ENCODE measurements at places on chromosomes 5 and 9.

DNA sequence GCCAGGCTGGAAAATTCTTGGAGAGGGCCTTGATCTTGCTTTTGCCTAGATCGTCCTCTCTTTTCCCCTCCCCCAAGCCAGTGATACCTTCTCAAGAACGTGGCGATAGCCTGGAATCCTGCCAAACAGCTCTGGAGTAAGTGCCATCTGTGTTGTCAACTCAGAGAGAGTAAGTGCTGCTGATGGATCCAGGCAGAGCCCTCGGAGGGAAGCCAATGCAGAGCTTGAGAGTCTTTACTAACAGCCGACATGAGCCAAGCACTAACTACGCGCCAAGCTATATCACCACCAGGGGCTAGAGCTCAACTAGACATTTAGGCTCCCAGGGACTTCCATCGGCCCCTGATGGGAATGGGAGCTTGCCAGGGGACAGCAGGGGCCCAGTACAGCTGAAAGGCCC, 17.6 kb downstream of the RAPGEF1 start:
- no peak for DNase-seq

DNA sequence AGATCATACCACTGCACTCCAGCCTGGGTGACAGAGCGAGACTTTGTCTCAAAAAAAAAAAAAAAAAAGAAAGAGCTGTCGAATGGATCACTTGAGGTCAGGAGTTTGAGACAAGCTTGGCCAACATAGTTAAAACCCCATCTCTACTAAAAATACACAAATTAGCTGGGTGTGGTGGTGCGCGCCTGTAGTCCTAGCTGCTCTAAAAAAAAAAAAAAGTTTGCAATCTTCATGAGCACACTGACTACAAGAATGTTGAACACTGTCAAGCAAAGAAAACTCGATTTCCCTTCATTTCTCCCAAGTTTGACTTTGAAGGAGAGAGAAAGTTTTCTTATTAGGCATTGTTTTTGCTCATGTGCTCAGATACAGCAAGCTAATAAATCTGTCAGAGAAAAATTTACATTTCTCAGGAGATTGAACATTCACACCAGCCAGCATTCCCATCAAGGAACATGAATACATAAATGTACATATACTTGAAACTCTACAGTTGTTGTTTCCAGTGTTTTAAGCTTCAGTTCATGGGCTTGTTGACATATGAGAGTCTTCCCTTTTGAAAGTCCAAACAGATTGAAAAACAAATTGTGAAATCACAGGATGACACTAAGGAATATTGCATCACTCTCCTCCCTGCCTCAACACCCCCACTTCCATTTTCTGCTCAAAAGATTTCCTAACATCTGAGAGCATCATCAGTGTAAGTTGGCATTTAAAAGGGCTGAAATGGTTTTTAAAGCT, 81.8 kb downstream of the ARRDC3 start:
- DNase-seq: no peak

GRCh38 chr9:85016384-85017006, 347.0 kb downstream of the NTRK2 start:
- no peak for DNase-seq

GRCh38 chr9:96047741-96048103, 172.2 kb downstream of the ERCC6L2 start:
- DNase-seq: no peak

DNA sequence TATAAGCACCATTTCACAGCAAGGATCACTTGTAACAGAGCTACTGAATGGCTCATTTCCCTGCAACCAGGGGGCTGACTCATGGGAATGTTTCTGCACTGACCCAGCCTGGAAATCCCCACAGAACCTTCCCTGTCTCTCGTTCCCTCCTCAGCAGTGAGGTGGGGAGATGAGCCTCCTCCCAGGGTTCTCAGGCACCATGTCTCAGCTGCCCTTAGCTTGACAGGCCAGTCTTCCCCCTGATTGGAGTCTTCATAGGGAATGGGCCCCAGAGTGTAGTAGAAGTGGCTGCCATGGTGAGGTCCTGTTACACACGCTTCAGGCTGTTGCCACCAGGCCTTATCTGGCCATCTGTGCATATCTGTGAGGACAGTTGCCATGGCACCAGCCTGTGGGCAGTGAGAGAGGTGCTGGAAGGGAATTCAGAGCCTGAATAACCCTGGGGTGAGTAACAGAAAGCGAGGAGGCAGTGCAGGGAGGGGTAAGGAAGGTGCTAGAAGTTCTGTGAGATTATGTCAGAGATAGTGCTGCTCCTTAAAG, 324.4 kb downstream of the ENC1 start:
- DNase-seq: no peak

- no peak for DNase-seq
Observed at GRCh38 chr9:121277518-121278295, 9.7 kb downstream of the GSN start.

GRCh38 chr9:131287359-131287758, 2.2 kb upstream of the PLPP7 start:
- no peak for DNase-seq

- no peak for DNase-seq
Observed at GRCh38 chr5:38434966-38435705, 121.3 kb downstream of the LIFR start.

DNA sequence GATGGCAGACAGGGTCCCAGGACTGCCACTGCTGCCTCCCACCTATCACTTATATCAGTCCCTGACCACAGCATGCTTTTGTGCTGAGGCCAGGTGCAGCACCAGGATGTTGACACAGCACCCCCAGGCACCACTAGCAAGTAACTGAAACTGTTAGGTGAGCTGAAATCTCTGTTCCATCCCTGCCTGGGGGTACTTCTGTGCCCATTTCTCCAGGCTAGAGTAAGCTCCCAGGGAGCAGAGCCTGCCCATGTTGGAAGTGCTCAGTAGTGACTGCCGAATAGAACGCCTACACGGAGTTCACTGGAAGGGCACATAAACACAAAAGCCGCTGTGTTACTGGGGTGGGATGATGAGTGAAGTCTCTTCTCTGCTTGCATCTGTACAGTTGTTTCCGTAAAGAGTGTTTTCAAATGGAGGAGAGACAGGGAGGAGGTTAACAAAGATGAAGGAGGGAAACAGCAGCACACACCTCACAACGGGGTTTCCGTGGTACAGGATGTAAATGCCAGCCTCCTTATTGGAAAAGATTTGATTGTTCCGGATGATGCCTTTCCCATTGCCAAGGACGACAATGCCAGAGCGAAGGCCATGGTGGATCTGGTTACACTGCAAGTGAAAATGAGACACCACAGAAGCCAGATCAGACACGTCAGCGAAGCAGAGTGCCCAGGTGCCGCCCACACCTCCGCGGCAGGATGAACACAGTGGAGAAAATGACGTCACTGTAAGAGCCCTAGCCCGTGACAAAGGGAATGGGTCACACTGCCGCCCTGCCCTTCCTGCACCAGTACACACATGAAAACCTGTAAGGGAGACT, 43.1 kb downstream of the POLR1E start:
- no peak for DNase-seq

DNA sequence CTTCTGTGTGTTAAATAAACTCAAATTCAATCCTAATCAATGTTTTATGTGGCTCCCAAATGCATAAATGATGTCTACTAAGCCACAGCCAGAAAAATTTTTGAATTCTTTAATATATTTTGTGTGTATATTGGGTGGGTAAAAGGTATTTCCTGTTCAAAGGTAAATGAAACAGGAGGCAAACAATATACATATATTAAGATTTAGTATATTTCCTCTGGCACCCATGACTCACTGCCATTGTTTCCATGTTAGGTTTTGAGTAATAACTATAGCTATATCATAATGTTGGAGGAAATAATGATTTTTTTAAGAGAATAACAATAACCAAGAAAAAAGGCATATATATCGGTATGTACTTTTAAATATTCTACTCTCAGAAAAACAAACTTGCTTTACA, 1071.9 kb upstream of the CDH10 start:
- no peak for DNase-seq

GRCh38 chr5:172805736-172806255, 28.3 kb upstream of the ERGIC1 start:
- DNase-seq: no peak

GRCh38 chr9:90803860-90804593, 2.4 kb downstream of the SYK start:
- no peak for DNase-seq

- DNase-seq: no peak
Observed at GRCh38 chr9:136587145-136587943, 41.5 kb upstream of the NOTCH1 start.

- no peak for DNase-seq
Observed at GRCh38 chr5:12073426-12073825, 169.2 kb upstream of the CTNND2 start.

DNA sequence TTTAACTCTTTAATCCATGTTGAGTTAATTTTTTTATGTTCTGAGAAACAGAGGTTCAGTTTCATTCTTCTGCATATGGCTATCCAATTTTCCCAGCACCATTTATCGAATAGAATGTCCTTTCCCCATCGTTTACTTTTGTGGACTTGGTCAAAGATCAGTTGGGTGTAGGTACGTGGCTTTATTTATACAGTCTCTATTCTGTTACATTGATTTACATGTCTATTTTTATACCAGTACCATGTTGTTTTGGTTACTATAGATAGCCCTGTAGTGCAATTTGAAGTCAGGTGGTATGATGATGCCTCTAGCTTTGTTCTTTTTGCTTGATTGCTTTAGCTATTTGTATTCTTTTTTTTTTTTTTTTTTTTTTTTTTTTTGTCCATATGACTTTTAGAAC, 462.0 kb downstream of the HTR1A start:
- no peak for DNase-seq

GRCh38 chr5:92849756-92850155, 731.3 kb downstream of the NR2F1-AS1 start:
- DNase-seq: no peak

GRCh38 chr5:102749416-102750030, 5.6 kb upstream of the PAM start:
- DNase-seq: no peak

DNA sequence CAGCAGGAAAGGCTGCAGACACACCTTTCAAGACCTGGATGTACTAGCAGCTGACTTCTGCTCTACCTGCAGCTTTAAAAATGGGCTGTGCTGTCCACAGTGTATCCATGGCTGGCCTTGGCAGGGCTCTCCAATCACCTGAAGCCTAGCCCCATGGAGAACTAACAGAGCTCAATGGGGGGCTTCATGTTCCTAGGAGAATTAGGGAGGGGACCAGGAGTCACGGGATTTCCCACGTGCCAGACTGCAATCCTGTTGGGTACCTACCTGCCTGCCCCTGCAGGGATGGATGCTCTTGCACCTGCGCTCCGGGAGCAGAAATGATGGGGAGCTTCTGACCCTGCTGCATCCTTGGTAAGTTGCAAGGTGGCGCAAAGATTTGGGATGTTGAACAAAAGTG, 462.1 kb downstream of the ICE1 start:
- no peak for DNase-seq

- no peak for DNase-seq
Observed at GRCh38 chr9:136297766-136298735, 5.8 kb downstream of the CCDC187 start.

GRCh38 chr9:19466280-19466639, 57.5 kb downstream of the ACER2 start:
- DNase-seq: no peak

GRCh38 chr9:37538099-37538498, 38.1 kb downstream of the FBXO10 start:
- no peak for DNase-seq

DNA sequence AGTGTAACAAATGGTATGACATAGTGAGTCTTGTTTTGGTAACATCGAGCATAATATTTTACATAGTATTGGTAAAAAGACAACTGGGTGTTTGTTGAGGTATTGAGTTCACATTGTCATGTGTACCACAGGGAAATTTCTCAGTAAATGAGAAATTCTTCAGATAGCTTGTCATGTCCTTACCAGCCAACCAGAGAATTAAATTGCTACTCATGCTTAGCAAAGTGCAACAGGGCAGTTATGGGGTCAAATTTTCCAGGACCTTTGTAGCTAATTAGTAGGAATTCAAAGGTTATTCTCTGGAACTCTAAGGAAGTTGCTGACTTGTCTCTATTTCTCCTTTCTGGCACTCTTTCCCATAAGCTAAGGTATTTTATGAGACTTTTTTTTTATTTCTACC, 595.7 kb downstream of the EFNA5 start:
- no peak for DNase-seq

DNA sequence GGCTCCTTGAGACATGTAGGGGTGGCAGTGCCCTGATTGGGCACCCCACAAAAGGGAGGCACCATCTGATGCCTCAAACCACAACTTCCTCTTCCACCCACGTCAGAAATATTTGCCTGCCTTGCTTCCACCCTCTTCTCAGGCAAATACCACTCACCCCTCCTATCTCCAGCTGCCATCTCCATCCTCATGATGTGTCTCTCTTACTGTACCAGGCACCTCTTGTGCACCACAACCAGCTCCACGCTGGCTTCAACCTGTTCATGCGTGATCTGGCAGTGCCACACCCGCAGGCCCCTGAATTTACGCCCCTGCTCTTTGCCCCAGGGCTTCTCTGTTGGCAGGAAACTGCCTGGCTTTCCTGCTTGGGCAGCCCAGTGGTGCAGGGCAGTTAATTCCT, 87.8 kb upstream of the HSPA9 start:
- DNase-seq: no peak

- no peak for DNase-seq
Observed at GRCh38 chr9:36637491-36638270, 65.0 kb downstream of the MELK start.

- DNase-seq: no peak
Observed at GRCh38 chr5:116423141-116423540, 151.5 kb downstream of the SEMA6A start.

DNA sequence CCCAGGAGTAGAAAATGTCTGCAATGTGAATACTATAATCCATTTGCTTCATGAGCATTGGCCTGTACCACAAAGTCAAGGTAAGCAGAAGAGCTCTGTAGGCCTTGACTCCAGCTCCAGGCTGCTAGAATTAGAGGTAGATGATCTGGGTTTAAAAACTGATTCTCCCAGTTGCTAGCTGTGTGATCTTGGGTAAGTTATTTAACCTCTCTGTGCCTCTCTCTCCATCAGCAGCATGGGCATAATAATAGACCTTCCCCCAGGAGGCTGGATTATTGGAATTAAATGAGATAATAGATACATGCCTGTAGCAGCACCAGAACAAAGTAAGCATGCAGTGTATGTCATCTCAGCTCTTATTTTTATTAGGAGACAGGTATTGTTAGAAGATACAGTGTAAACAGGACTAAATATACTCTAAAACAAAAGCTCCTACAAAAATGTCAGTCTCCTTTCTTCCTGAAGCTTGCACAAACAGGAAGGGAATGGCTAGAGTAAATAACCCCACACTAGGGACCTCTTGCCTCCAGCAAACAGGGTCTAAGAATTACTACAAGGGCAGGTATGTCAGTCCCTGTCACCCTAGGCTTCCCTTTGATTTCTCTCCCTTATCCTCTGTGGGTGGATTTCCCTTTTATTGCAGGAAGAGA, 57.5 kb downstream of the PSAT1 start:
- no peak for DNase-seq

DNA sequence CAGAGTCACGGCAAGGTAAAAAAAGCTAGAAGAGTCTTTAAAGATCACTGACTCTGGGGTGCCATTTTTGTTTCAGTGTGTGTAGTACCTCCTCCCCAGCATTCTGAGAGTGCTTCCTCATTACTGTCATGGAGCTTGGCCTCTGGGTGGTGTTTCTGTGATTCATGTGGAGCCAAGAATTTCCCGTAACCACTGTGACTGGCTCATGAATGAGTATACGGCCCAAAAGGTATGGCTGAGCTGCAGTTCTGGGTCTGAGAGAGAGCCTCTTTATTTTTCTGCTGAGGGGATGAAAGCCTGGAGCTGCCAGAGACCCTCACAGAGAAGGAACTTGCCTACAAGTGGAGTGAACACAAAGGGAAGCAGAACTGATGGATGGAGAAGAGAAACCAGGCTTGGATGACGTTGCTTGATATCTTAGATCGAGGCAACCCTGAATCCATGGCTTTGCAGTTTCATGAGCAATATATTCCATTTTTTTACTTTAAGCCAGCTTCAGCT, 85.6 kb downstream of the PTTG1 start:
- no peak for DNase-seq

GRCh38 chr5:72654231-72654630, 147.0 kb upstream of the ZNF366 start:
- DNase-seq: no peak

All from omental fat pad (tissue), 4 donors.